ENCODE measurements at places on chromosomes 12 and 14. TPM values are rescaled to one million over a fixed set of nuclear protein-coding genes. Genes with fewer than 3 reads are reported as not detected.

DNA sequence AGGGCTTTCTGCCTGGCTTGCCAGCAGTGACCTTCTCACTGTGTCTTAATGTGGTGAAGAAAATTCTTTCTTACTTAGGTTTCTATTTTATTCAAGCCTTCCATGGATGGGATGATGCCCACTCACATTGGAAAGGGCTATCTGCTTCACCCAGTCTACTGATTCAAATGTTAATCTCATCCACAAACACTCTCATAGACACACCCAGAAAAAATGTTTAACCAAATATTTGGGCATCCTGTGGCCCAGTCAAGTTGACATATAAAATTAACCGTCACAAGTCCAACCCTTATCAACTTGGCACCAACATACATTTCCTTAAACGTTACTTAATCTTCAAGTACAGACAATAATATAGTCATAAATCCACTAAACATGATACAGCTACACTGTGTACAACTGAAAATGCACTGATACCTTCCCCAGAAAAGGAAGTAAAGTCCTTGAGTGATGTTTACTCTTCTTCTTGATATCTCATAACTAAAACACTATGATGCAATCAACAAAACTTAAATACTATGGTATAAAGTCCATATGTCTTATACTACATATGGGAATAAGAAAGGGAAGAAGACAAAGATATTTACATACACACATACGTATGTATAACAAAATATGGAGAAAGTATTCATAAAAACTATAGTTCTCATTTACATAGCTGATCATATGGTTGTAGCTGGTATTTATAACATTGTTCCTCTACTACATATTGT is 394.7 kb upstream of the NOVA1 start:
- no peak for DNase-seq

GRCh38 chr14:63848890-63849289 is 3.9 kb upstream of the SYNE2 start:
- no peak for DNase-seq

The TSHR gene
- polyA plus RNA-seq = 1.7 TPM

- no peak for DNase-seq
These were observed 11.2 kb downstream of the KCNH3 start for GRCh38 chr12:49549735-49550692.

DNA sequence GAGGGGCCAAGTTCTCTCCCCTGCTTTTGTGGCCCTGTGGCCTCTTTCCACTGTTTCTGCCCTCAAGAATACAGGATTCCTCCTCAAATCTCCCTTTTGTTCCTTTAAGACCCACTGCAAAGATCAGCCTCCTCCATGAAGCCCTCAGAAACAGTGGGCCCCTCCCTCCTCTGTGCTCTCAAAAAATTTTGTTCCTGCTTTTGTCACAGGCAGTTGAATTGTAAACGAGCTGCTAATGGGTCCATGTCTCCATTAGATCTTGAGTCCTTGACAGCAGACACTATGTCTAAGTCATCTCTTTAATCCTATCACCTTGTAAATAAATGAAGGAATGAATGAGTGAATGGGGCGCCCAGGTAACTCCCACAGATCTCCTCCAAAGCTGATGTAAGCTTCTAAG is 175.2 kb downstream of the ESRRB start:
- DNase-seq = no peak

The MMP19 gene
- 8.0 TPM for polyA plus RNA-seq

DNA sequence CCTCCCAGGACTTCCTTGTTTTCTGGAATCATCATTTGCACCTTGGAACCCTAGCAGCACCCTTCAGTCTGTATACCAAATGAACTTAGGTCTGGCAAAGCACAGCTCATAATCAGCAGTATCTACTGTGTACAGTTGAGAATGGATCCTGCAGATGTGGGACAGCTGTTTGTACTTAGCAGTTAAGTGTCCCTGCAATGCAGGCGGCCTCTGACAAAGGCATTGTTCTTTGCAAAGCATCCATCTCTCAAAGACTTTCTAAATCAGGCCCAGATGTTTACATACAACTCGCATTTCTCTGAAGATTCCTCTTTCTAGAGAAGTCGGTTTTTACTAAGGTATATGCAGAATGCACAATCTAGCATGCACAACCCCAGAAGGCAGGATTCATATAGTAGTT is 170.5 kb upstream of the RBM19 start:
- DNase-seq = no peak

DNA sequence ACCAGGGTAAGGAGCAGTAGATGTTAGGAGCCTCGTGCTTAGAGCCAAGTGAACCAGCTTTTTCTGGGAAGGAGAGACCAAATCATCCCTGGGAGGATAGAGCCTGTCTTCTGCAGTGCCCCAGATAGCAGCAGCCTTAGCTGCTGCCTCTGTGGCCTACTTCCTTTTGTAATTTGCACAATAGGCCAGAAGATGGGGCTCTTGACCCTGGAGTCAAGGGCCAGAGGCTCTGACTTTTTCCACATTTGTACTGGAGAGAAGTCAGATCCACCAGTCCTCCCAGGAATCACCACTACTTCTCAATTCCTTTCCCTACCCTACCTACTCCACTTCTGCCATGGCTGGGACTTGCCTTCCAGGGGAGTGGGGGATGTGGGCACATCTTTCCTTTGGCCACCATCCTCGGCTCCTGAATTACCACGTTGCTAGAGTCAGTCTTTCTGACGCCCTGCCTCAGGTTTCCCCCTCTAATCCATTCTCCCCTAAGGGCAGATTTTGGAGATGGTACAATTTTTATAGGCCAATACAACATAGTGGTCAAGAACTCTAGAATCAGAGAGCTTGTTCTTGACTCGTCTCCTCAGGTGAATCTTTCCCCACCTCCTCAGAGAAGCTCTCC is 3.3 kb upstream of the SLC4A8 start:
- DNase-seq = peak; percentile 72

The IL22 gene
- not detected for polyA plus RNA-seq

DNA sequence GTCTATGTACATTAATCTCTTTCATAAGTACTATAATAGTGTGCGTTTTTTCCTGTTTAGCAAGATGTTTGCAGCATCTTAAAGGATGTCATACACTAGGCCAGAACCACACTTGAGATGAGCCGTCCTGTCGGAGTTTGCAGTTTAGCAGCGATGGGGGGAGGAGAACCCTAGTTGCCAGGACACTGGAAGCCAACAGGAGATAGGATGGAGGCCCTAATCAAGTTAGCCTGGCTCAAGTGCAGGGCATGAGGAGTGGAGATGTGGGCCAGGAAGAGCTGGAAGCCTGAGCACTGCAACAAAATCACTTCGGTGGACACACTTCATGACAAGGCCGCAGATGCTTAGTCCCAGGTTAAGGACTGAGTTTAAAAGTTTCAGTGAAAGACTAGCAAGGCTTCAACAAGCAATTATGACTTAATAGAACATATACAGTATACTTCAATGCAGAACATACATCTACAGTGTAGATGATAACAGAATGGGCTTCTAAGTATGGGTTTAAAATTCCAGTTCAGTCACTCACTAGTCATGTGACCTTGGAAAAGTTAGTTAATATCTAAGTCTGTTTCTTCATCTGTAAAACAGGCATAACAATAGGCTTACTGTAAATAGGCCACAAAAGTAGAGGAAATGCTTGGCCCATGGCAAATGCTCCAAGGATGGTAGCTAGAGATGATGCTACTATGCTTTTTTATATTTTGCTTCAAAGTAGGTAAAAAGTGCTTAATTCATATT is 77.1 kb downstream of the PTPN21 start:
- no peak for DNase-seq

The SPTB gene
- 1.3 TPM for polyA plus RNA-seq

DNA sequence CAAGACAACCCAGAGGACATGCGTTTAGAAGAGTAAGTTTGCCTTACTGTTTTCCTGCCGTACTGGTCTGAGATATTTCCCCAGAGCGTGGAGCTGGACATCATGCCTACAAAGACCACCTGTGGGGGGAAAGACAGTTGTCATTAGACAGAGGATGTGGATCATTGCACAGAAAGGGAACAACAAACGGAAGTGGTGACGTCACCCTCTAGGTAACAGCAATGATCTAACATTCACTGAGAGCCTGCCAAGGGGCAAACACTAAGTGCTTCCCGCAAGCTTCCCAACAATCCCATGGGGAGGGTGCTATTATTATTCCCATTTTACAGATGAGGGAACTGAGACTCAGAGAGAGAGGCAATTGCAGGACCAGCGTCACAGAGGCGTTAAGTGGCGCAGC is 48.5 kb downstream of the SVOP start:
- DNase-seq = no peak

The KLRB1 gene
- polyA plus RNA-seq = 0.24 TPM

DNA sequence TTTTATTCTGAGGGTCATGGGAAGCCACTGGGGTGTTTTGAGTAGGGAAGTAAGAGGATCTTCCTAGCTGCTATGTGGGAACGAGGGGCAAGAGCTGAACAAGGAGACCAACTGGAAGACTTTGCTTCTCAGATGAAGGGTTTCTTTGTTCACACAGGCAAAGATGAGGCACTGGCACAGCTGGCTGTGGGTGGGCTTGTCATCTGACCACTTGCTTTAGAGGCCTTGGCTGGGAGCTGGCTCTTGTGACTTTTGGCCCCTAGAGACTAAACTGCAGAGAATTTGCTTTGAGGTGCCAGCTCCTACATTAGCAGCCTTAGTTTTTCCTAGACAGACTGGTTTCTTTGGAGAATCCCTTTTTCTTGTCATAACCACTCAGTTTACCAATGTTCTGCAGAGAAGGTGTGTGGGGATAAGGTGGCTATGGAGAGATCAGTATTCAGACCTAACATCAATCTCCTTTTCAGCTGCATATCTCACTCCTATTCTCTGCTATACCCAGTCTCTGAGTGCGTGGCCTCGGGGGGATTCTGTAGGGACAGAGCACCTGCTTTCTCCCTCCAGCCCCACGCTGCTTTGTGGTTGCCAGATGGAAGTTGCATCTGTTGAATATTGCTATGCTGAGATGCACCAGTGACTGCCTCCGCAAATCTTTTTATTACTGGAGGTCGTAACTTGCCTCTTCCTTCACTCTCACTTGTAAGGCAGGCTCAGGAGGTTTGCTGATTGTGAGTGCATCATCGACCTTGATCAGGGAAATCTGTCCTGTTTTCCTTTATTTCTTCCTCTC is 12.7 kb downstream of the PPP2R5C start:
- DNase-seq = no peak

DNA sequence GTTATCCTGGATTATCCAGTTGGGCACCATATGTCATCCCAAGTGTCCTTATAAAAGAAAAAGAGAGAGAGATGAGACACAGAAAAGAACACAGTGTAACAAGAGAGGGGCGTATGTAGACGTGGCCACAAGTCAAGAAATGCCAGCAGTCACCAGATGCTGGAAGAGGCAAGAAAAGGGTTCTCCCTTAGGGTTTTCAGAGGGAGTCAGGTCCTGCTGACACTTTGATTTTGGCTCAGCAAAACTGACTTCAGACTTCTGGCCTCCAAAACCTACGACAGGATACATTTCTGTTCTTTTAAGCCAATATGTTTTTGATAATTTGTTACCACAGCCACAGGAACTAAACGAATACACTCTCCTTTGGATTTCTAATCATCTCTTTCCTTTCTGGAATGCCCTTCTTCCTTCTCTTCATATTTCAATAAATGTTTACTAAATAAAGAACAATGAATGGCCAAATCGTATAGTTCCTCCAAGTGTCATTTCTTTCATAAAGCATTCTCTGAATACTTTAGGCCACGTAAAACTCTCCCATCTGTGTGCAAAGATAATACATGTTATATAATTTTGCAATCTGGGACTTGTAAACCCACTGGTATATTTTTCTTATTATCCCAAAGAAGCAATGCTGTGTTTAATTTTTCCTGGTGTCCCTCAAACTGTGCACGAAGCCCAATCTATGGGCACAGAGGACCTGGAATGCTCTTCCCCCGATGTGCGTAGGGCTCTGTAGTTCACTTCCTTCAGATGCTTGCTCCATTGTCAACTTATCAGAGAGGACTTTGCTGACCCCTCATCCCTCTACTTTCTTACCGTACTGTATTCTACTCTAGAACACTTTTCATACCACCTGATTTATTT is 303.6 kb downstream of the CEP128 start:
- no peak for DNase-seq

The APOF gene
- polyA plus RNA-seq = not detected

GRCh38 chr14:56004786-56005185 is 113.4 kb upstream of the PELI2 start:
- DNase-seq = no peak

The DACT1 gene
- 3.7 TPM for polyA plus RNA-seq

- DNase-seq = no peak
These were observed 61.4 kb upstream of the MANSC4 start for GRCh38 chr12:27841392-27841882.

The FOXJ2 gene
- 7.1 TPM for polyA plus RNA-seq

DNA sequence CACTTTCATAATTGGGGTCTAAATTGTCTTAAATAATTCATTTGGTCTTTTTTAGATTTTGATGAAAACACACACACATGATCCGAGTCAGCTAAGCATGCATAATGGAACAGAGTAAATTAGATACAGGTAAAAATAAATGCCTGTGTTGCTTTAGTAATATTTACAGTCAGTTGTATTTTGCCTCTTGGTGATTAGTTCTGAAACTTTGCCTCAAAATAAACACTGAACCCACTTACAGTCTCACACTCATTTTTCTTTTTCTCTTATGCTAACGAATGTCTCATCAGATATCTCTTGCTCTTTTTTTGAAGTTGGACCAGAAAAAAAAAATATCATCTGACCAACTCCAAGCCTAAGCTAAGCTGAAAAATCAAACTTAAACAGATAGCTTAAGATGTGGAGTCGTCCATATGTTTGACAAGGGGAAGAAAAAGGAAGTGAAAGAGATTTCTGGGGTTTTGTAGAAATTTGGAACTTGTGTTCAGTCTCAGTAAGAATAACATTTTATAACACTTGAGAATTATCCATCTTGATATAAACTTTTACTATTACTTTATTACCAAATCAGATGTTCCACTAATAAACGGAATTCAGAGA is 592.5 kb downstream of the RPL10L start:
- no peak for DNase-seq

- no peak for DNase-seq
These were observed 46.6 kb upstream of the HELB start for GRCh38 chr12:66255737-66256136.

- DNase-seq = no peak
These were observed 436.2 kb upstream of the FLRT2 start for GRCh38 chr14:85093631-85094330.

- no peak for DNase-seq
These were observed 10.7 kb upstream of the FBRSL1 start for GRCh38 chr12:132479291-132479690.

- DNase-seq = no peak
These were observed 13.7 kb downstream of the SIX4 start for GRCh38 chr14:60710494-60710893.

DNA sequence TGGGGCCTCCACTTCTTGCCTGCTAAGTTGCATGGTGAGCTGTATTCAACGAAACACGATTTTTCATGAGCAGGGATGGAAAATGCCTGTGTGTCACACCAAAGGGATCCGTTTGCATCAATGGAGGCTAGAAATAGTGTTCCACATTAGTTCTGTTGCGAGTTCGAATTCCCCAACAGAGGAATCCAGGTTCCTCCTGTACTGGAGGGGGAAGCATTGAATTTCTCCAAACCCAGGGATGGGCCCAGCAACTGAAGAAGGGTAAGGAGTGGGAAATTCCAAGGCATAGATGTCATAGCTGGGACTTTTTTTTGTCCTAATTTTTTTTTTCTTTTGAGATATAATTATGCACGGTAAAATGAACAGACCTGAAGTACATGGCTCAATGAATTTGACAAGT is 336.2 kb downstream of the DPF3 start:
- no peak for DNase-seq

Data from adrenal gland (tissue), 19 donors.